ENCODE measurements at places on chromosomes 2 and 18. TPM values are rescaled to one million over a fixed set of nuclear protein-coding genes. Genes with fewer than 3 reads are reported as not detected.

GRCh38 chr2:12330916-12331315 lies 385.8 kb upstream of the TRIB2 start:
- no peak for DNase-seq

- peak; percentile 68 for DNase-seq
These were observed 21.7 kb downstream of the BIN1 start for GRCh38 chr2:127085317-127085681.

- no peak for DNase-seq
These were observed 998.0 kb downstream of the DSC3 start for GRCh38 chr18:30044496-30044895.

DNA sequence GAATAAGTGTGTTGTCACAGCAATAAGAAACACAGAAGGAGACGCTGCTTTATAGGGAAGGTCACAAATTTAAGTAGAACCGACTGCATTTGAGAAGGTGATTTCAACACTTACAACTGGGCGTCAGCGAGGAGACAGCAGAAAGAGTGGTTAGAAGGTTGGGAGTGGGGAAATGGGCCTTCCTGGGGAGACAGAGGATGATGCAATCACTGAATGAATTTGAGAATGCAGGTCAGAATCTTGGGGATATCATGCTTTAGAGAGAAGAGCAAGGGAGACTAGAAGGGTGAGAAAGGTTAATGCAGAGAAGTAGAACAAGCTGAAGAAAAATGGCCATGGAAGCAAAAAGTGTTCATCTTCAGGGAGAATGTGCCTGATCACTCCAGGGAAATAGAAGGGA lies 616.1 kb upstream of the FAM98A start:
- DNase-seq, result no peak

Gene UGT1A4
- 3.9 TPM for total RNA-seq

GRCh38 chr2:241482126-241482955 lies 26.0 kb downstream of the STK25 start:
- DNase-seq, result no peak

- peak; percentile 35 for DNase-seq
These were observed 76.2 kb downstream of the TGFA start for GRCh38 chr2:70477441-70477844.

Gene TTLL4
- total RNA-seq, result 33.3 TPM

DNA sequence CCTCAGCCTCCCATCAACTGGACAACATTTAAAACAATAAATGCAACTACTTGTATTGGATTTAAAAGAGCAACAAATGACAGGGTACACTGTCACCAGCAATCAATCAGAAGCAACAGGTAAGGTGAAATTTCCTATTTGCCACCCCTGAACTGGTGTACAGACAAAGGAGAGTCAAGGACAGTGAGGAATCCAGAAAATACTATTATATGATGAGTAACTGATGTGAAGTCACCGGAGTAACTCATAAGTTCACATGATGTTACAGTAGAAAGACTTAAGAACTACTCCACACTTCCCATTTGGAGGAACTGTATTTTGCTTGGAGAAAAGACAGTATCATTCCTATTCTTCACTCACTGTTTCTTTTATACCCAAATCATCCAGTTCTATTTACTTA lies 4.1 kb upstream of the STAT1 start:
- DNase-seq, result no peak

GRCh38 chr2:113755035-113755834 lies 1.2 kb downstream of the SLC35F5 start:
- DNase-seq, result peak; percentile 37

GRCh38 chr2:46848447-46848846 lies 67.2 kb downstream of the MCFD2 start:
- no peak for DNase-seq

DNA sequence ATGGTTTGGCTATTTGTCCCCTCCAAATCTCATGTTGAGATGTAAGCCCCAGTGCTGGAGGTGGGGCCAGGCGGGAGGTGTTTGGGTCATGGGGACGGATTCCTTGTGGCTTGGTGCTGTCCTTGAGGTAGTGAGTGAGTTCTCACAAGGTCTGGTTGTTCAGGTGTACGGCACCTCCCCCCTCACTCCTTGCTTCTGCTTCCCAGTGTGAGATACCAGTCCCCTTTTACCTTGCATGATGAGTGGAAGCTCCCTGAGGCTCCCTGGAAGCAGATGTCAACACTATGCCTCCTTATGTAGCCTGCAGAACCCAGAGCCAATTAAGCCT lies 232.6 kb downstream of the LDLRAD4 start:
- no peak for DNase-seq

DNA sequence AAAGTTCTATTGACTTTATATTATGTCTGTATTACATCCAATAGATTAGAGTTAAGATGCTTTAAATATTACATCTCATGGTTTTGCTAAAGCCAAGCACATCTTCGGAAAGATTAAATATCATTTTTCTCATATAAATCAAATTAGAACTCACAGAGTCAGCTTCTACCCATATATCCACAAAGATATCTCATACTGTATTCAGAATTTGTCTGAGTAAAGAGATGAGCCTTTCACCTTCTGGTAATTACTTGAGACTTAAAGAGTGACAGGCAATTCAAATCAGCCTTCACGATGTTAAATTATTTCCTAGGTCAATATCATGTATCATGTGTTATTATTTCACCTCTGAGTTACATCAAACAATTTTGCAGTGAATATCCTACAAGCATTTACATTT lies 13.0 kb downstream of the CCDC178 start:
- no peak for DNase-seq

DNA sequence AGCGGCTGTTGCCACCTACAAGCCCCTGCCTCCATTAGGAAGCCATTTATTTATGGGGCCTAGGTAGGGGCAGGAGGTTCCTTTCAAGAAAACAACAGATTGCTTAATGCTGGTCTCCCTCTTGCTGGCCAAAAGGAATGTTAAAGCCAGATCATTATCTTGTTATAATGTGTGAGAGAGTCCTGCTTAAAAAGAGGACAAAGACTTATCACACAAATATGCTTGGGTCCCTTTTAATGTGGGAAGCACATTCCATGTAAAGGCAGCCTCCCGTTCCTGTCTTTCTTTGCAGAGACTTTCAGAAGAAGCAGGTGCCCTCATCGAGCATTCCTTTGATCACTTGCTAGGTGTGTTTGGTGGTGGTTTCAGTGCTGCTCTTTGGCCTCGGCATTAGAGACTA lies 76.4 kb downstream of the AGAP1 start:
- DNase-seq, result peak; percentile 30

DNA sequence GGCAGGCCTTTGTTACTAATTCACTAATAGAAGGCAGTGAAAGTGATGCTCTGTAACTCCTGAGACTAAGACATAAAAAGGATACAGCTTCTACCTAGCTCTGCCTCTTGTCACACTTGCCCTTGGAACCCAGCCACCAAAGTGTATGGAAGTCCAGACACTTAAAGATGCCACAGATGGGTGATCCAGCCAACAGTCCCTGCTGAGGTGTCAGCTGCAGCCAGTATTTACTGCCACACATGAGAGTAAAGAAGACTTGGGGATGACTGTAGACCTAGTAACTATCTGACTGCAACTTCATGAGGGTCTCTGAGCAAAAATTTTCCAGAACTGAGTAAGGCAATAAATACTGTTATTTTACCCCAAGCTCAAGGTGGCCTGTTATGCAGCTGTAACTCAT lies 8.8 kb downstream of the IMMT start:
- no peak for DNase-seq

DNA sequence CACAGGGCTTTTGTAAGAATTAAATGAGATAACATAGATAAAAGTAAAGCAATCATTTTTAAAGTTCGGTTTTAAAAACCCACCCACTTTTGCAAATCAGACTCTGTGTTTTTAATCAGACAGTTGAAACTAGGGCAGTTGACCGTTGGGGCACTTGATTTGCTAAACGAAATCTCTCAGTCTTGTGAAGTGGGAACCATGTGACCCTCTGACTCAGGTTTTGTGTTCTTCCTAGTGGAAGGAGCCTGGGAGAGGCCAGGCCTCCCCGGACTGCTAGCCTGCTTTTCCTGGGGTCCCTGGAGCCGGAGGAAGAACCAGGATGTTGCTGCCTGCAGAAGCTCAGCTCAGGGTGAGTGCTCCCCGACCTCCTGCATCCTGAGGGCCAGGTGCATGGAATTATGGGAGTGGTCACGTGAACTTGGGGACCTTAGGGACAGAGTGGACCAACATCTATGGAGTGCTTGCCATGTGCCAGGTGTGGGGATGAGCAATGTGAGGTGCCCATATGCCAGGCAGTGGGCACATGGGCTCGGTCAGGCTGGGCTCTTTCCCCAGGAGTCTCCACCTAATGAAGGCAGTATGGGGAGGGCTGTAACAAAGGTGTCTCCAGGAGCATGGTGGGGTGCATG lies 3.9 kb downstream of the C2orf72 start:
- DNase-seq, result no peak

GRCh38 chr18:72830109-72830508 lies 37.7 kb downstream of the NETO1 start:
- peak; percentile 5 for DNase-seq

Gene IL1B
- 0.13 TPM for total RNA-seq

- no peak for DNase-seq
These were observed 21.4 kb downstream of the MGAT5 start for GRCh38 chr2:134275058-134275862.

DNA sequence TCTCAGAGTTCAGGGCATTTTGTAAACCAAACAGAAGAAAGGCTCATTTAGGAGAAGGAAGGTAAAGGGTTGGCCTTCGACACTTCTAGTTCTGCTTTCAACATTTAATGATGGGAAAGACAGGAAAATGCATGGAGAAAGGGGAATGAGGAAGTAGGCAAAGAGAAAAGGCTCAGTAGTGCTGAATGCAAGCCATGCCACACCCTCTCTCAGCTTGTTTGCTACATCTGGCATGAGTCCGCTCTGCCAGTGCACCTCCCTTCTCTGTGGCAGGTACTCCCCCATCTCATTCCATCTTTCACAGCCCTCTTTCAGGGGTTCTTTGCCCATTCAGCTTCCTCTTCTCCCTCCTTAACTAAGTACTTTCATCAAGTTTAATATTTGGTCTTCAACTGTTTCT lies 120.9 kb upstream of the ITGB6 start:
- DNase-seq, result peak; percentile 63

- DNase-seq, result peak; percentile 42
These were observed 61.0 kb downstream of the ZAP70 start for GRCh38 chr2:97774425-97774824.

DNA sequence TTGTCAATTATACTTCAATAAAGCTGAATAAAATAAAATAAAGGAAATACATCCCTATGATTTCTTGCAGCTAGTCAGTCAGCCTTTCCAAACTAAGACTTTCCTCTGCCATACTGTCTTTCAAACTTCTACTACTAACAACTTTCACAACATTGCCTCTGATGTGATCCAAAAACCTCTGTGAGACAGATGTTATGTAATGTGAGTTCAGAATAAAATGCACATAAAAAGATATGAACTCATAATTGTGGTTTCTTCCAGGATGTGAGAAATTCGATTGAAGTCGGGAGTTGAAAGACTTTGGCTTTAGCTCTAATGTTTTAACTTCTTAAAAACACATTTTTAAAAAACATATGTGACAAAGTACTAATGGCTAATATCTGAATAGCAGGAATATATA lies 98.7 kb downstream of the PIGN start:
- DNase-seq, result no peak

- peak; percentile 87 for DNase-seq
These were observed 49.7 kb upstream of the ODC1 start for GRCh38 chr2:10497797-10498251.

Gene LDLRAD4
- total RNA-seq, result 3.6 TPM

- DNase-seq, result no peak
These were observed 84.9 kb downstream of the CMPK2 start for GRCh38 chr2:6780765-6781274.

GRCh38 chr2:45637440-45637839 lies 14.0 kb upstream of the PRKCE start:
- DNase-seq, result no peak

DNA sequence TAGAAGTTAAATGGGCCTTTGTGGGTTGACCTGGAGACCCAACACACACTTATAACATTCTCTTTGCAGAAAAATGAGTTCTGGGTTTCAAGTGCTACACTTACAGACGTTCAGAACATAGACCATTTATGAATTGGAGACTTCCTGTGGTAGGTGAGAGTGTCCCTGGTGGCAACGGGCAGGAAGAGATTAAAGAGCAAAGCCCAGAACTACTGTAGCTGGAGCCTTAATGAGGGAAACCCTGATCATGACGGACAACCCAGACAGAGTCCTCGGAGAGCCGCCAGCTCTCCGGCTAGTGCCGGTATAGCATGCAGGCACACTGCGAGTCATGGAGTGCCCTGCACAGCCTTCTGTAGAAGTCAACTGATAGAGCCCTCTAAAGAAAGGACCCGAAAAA lies 44.5 kb upstream of the RMDN2 start:
- DNase-seq, result peak; percentile 16

- DNase-seq, result peak; percentile 87
These were observed at the start of gene OTX1 for GRCh38 chr2:63050334-63051041. Gene OTX1 (plus strand): TSS chr2:63050830. CDS start chr2:63052991, 2,161 bp downstream.

- no peak for DNase-seq
These were observed 243.4 kb downstream of the LDLRAD4 start for GRCh38 chr18:13461936-13462335.

Data from HT-29 (cell line).